ENCODE measurements at places on chromosomes 3 and 15.

GRCh38 chr3:170429050-170429449, 10.4 kb downstream of the CLDN11 start:
- DNase-seq: no peak

DNA sequence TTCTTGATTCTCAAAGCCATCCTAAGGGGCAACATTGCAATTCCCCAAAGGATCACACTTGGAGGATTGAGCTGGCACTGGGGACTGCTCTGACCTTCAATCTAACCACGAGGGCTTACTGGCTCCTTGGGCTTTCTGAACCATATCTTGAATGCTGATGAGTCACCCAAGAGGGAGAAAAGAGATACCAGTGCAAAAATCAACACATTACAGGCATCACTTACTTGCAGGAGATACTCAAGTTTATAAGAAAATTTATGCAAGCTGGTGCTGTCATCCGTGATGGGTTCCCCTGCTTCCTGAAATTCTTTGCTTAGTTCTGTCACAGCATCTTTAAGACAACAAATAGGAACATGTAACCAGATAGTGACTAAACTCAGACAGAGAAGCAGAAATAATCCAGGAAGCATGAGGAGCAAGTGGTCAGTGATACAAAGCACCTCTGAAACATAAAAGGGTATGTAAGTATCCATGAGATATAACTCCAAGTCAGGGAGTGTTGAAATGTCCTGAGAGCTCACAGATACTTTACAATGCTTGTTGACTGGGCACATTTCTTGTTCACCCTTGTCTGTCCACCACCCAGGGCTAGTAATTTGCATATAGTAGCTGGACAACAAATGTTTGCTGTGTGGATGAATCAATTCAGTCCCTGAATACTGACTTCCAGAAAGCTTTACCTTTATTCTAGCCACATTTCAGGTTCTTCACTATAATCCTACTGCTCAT, 14.1 kb downstream of the FYCO1 start:
- no peak for DNase-seq

- DNase-seq: no peak
These were observed 488 bp downstream of the THSD4 start for GRCh38 chr15:71115567-71116351.

DNA sequence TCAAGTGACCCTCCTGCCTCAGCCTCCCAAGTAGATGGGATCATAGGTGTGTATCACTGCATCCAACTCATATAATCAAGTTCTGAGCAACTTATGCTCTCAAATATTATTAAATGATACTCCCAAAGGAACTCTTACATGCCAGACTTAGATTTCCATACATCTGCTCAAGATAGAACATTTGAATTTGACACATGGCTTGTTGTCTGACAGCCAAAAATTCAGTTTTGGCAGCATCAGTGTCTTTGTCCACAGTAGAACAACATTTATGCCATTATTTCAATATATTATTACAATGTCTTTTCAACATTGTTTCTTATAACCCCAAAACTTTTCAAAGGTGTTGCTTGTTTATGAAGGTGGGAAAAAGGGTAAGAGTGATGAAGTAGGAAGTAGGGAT, 116.2 kb downstream of the SUCNR1 start:
- DNase-seq: no peak

Measured in stimulated activated CD8-positive, alpha-beta memory T cell treated with anti-CD3 and anti-CD28 coated beads, Interleukin-15, amount 100 ng/mL, for 4 hours (primary cell).